ENCODE measurements at places on chromosomes 7 and 10.

DNA sequence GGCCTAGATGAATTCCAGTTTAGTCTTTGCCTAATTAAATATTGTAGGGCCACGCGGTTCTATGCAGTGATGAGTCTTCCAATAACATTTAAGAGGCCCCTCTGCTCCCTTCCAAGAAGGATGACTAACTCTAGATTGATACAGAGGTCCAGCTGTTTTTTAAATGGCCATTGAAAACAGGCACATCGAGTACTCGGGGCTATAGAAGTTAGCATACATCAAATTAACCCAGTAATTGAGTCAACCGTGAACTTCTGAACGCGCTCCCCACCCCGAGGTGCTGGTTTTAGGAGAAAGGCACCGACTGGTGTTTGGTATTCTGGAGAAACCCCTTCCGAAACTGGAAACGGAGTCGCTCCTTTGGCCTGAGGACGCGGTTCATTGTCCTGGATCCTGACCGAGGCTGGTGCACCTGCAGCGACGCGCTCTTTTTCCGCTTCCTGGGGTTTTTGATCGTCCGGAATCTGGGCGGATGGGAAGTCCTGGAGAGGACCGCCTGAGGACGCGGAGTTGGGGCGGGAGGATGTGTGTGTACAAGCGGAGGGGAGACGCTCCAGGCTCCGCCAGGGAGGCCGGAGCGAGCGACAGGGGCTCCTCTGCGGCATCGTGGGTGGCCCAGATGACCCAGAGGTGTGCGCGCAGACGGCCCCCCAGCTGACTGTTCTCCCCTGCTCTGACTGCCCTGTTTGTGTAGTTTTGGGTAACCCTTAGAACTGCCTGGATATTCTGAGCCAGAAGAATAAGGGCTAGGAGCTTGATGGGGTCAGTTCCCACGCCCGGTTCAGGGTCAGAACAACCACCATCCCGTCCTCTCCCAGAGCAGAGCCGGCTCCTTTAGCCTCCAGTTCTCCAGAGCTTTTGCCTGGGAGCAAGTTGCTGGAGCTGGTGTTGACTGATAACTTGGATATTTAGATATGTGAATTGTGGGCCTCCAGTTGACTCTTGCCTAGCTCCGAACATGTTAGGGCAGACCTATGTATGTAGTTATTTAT lies 711 bp downstream of the FAM221A start:
- DNase-seq: no peak

GRCh38 chr7:37071124-37071523 lies 346.8 kb upstream of the AOAH start:
- no peak for DNase-seq

DNA sequence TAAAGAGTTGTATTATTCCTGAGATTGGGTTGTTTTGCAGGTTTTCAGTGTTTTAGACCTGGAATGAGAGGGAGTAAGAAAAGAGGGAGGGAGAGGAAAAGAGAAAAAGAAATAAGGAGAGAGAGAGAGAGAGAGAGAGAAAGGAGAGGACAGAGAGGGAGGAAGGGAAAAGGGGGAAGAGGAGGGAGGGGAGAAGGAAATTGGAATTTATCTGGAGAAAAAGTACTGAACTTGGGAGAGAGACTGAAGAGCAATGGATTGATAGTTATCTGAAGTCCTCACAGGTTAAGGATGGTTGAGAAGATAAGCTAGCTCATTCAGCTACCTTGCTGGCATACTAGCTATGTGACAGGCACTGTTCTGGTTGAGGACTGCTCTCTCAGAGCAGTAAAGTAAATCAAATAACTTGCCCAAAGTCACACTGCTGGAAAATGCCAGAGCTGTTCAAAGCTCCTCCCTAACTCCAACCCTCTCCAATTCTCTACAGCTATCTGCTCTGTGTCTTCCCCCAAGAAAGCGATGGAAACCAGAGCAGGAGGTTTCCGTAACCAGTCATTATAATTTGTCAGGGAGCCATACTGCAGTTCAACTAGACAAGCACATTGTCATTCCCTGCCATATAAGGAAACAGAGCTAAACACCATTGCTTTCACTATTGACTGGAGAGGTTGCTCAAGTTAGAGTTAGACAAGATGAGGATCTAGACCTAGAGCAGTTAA lies 10.7 kb downstream of the CALD1 start:
- DNase-seq: no peak

GRCh38 chr7:77757589-77757988 lies 40.6 kb downstream of the TMEM60 start:
- no peak for DNase-seq

GRCh38 chr10:24721229-24722106 lies 2.2 kb downstream of the ARHGAP21 start:
- DNase-seq: no peak

GRCh38 chr10:86795353-86795752 lies 38.9 kb downstream of the BMPR1A start:
- no peak for DNase-seq

DNA sequence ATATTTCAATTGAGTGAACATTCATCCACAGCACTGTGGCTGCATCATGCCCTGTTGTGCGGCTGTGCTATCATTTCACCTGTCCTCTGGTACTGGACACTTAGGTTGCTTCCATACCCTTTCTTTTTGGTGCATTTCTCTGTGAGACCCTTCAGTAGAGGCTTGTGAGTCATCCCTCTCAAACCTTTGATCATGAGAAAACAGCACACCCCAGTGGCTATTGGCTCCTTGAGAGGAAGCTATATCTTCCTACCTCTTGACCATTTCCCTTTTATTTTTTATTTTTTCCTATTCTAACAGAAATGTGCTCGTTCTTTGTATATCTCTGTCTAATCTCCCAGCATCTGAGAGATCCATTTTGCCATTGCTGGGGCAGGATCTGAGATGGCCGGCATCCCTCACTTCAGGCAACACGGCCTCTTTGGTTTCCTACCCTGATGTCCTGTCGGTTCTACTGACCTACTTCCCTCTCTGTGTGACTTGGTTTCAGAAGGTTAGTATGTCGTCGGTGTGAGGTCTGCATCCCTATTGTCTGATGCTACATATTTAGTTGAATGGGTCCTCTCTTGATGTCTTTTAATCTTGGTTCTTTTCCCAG lies 23.8 kb upstream of the PIK3AP1 start:
- no peak for DNase-seq

DNA sequence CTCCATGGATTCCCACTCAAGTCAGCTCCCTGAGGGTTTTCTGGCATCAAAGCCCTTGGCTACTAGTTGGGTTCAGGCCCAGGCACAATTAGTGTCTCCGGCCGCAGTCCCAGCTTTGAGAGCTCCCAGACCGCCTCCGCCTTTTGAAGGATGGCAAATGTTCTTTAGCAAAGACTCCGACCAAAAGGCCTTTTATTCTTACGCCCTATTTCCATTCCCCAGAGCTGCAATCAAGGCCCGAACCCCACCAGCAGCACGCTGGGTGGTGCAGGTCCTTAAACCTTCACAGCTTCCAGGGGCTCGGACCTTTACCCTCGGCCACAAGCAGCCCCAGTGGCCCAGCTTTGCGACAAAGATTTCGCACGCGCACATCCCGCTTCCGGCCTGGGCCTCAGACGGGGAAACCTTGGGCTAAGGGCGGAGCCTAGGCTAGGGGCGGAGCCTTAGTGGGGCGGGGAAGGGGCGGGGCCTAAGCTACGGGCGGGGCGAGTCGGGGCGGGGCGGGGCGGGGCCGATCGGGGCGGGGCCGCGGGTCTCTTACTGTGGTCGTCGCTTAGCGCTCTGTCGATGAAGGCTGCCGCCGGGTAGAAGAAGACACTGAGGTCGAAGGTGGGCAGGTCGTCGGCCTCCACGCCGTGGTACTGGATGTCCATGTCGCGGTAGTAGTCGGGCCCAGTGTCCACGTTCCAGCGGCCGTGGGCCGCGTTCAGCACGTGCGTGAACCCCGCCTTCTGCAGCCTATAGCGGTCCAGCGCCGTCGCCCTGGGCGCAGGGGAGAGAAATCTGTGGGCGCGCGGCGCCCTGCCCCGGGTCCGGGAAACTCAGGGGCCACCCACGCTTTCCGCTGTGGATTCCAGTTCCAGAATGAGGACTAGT lies 68.0 kb upstream of the SAMD8 start:
- DNase-seq: peak; percentile 11

GRCh38 chr7:3267966-3268690 lies 32.9 kb upstream of the SDK1 start:
- no peak for DNase-seq

- no peak for DNase-seq
Observed at GRCh38 chr7:91876391-91877133, 3.9 kb downstream of the MTERF1 start.

DNA sequence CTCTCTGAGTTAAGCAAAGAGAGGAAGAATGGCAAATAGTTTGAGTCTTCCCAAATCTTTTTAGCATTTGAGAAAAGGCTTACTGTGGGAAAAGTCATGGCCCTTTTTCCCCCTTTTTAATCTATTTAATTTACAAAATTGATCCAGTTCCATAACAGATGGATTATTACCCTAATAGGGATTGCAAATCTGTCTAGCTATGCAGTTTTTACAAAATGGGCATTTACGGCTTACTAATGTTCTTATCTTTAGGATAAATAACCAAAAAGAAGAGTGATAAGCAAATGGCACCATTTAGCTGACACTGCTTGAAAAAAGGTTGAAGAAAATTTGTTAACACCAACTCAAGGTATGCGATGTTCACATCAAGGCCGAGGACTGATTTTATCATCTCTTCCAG lies 169.7 kb downstream of the SKAP2 start:
- no peak for DNase-seq

DNA sequence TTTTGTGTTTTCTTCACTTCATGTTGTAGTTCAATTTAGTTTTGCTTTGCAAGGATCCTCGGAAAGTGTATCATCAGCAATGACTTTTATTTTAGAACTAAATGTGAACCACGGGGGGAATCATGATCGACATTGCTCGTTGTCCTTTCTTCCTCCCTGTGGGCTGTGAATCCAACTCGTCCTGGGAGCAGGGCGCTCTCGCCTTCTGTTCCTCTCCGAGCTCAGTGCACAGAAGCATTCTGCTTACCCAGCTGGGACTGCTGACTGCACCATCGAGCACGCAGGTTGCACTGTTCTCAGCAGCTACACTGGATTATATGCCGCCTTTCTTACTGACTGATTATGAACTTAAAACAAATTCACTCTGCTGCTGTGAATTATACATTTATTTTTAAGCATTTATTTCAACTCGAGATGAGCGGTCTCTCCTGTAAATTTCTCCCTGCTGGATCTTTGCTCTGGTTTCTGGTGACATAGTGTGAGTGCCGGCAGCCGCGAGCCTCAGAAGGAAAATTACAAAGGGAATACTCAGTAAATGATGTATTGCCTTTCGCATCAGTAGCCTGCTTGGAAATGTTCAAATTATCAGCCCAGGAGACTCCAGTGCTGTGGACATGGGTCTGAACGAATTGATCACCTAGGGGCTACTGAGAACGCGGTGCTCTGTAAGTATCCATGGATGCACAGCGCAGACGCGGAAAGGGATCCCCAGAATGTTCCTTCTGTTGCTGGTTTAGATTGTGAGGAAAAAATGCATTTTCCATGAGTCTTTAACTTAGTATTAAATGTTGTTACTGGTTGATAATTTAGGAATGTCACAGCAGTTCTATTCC lies 92.6 kb downstream of the PTPRE start:
- DNase-seq: no peak

- no peak for DNase-seq
Observed at GRCh38 chr7:128155100-128155740, 85.9 kb upstream of the LEP start.

GRCh38 chr7:484356-485101 lies 35.1 kb downstream of the PDGFA start:
- no peak for DNase-seq

- DNase-seq: no peak
Observed at GRCh38 chr7:93889261-93889660, 1.3 kb downstream of the TFPI2 start.

- DNase-seq: no peak
Observed at GRCh38 chr10:57664815-57665214, 602.9 kb downstream of the IPMK start.

- no peak for DNase-seq
Observed at GRCh38 chr10:11168423-11169090, 150.9 kb downstream of the CELF2 start.

- DNase-seq: no peak
Observed at GRCh38 chr7:41825927-41826480, 123.1 kb upstream of the INHBA start.

GRCh38 chr10:5321273-5321672 lies 43.5 kb upstream of the UCN3 start:
- no peak for DNase-seq

- no peak for DNase-seq
Observed at GRCh38 chr10:98419469-98420261, 4.7 kb upstream of the PYROXD2 start.

DNA sequence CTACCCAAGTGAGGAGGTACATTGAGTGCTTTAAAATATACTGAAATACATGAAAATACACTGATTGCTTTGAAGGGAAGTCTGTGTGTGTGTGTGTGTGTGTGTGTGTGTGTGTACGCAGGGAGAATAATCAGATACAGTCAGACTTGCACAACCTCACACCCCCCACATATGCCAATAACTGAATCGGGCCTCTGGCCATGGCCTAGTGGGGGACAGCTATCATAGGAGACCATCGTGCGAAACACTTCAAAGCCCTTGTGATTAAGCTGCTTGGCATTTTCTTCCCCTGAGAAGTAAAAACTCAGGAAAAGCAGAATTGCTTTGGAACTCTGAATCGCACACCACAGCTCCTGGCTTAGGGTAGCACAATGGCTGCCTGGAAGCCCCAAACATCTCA lies 135.1 kb downstream of the C10orf105 start:
- DNase-seq: no peak

DNA sequence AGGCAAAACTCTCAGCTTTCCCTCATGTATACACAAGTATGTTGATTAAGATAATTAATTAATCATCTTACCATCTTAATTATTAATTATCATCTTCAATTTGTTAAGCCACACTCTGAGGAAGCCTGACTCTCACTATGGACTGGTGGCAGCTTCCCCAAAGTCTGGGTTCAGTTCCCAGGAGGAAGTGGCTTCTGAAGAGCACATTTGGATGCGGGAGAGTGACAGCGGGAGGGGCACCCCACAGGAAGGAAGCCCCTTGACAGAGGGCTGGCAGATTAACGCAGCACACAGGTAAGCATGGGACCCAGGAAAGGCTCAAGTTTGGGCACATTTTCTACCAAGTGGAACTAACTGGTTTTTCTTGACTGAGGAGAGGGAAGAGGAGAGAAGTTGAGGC lies 13.4 kb upstream of the SLIT1 start:
- DNase-seq: no peak

DNA sequence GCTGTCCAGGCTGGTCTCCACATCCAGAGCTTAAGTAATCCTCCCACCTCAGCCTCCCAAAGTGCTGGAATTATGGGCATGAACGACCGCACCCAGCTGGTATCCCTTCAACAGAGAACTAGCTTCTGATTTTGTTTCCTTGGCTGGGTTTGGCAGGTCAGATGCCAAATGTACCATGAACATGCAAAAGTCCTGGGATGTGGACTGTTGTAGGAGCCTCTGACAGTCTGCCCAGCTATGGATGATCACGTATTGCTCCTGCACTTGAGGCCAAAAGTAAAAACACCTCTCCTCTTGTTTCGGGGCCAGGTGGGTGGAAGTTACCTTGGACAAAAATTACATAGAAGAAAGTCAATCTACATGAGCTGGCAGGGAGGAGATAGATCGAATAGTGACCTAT lies 699.5 kb downstream of the TYW1 start:
- no peak for DNase-seq
